Hepatocyte (in vitro differentiated cells): ENCODE measurements at places on chromosomes 1 and 21. TPM values are rescaled to one million over a fixed set of nuclear protein-coding genes. Genes with fewer than 3 reads are reported as not detected.
A peak's percentile ranks its signal among the peaks of the same experiment; 100 is the strongest.

DNA sequence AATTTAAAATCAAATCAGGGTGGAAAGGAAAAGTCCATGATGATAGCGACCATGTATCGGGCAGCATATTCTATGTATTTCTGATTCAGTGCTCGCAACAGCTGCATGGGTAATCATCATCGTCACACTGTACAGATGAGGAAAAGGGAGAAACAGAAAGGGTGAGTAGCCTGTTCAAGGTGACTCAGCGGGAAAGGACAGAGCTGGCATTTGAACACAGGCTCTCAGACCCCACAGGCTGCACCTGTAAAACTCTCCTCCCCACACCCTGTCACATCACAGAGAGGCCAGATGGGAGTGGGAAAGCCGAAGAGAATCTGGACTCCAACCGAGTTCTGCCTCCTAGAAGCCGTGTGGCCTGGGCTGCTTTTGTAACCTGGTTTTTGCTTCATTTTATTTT is 14.0 kb downstream of the RUNX1 start:
- DNase-seq, result no peak

DNA sequence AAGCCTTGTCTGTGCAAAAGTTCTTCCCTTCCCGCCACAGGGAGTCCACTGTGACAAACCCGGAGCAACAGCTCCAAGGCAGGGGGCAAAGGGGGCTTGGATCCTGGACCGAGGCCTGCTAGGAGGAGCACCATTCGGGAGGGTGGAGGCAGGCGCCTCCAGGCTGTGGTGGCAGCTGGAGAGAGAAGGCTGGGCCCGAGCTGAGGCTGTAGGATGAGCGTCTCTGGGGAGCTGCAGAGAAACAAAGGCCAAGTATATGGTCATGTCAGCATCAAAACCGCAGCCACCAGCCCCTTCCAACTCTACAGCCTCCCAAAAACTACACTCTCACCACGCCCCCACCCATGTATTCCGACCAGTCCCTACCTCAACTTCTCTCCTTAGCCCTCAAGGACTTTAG is 579 bp downstream of the SH3BP5L start:
- no peak for DNase-seq

DNA sequence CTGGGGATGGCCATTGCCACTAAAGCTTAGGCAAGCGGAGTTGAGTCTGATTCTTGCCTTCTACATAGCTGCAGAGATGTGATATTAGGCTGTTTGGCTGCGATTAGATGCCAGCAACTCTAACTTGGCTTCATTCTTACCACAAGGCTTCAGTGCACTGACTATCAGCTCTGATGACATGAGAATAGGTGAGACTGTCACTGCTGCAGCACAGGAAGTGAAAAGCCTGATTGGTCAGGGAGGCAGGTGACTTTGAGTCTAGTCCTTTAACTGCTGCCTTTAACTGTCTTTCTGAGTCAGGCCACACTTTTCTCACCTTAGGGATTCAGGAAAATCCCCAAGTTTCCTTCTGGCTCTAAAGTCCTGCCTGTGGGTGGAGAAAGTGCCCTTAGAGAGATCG is 14.1 kb upstream of the PLXNA2 start:
- no peak for DNase-seq

DNA sequence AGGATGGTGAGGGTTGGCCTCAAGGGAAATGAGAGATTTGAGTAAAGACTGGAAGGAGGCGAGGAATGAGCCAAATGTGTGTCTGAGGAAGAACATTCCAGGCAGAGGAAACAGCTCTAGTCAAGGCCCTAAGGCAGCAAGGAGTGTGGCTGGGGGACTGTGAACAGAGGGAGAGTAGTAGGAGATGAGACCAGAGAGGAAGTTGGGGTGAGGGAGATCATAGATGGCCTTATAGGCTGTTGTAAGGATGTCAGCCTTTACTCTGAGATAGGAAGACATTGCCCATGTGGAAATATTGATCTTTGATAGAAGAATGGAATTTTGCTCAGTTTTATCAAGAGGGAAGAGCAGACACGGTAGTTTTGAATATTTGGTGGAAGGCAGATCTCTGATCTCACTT is 55.2 kb upstream of the ARTN start:
- DNase-seq, result no peak

GRCh38 chr1:230149751-230150584 is 82.9 kb downstream of the GALNT2 start:
- no peak for DNase-seq

DNA sequence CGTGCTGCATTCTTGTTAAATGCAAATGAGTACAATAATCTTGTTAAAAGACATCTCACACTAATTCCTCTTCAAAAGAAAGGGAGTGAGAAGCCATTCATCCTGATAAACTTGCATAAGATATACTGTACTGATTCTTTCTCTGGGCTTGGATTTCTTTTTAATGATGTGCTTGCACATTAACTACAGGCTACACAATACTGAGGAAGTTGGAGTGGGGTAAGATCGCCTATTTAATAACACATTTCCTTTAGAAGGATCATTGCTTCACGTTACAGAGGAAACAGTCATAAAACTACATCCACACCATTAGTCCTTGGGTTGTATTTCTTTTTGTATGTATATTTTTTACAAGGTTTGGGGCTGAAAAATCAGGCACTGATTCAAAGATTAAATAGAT is 36.6 kb downstream of the NRIP1 start:
- no peak for DNase-seq

DNA sequence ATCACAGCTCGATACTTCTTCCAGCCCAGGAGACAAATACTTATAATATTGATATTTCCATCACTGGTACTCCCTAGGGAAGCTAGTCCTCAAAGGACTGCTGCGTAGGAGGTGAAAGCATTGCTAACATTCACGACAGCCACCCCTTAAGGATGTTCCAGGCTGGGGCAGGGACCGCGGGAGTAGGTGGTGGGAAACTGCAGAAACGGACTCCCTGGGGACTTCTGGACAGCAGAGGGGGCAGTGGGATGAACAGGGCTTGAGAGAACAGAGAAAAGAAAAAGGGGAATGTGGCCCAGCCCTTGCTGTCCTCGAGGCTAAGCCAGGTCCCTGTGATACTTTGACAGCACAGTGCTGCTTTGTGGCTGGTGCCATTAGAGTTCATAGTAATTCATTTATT is 108.0 kb downstream of the HMGB4 start:
- DNase-seq, result no peak

GRCh38 chr21:28445141-28445830 is 547.4 kb downstream of the LTN1 start:
- no peak for DNase-seq

GRCh38 chr1:209707308-209707707 is 2.7 kb downstream of the HSD11B1 start:
- no peak for DNase-seq

- DNase-seq, result no peak
Measured at GRCh38 chr1:17731460-17731859, 23.7 kb upstream of the ACTL8 start.

DNA sequence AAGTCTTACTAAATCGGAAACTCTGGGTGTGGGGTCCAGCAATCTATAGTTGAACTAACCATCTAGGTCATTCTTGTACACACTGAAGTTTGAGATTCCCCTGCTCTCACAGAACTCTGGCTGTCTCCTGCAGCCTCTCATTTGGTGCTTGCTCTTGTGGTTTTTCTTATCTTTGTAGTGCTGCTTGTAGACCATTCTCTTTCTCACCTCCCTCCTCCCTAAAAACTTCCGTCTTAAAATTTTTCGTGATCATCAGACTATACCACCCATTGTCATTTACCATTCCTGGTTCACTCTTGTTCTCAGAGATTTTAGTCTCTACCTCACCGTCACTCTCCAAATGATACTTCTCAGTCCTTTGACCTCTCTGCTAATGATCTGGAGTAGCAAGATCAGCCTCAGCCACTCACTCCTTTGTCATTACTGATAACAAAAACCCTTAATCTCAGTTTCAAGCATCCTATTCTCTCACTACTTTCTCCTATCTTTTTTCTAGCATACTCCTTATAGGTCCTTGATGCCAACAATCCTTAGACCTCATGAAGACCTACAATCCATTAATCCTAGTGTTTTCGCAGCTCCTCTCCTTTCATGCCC is 13.0 kb upstream of the EPHX4 start:
- no peak for DNase-seq

DNA sequence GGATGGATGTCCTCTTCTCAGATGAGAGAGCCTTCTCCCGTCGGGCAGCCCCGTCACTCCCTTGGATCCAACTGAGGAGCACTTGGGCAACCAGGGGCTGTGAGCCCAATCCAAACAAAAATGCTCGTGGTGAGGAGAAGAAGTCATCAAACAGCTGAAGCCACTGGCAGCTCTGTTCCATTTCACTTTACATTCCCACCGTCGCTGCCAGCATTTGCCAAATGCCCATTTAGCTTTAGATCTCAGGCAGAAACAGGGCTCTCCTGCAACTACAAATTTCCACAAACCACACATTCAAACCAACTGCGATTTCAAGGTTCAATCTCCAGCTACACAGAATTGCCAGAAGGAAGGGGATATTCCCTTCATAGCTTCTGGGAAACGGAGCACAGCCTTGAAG is 634.6 kb downstream of the SMYD3 start:
- DNase-seq, result no peak

- DNase-seq, result no peak
Measured at GRCh38 chr1:11245248-11245647, 17.1 kb downstream of the MTOR start.

- DNase-seq, result no peak
Measured at GRCh38 chr1:109995536-109995935, 11.0 kb downstream of the AHCYL1 start.

GRCh38 chr1:246300626-246301549 is 206.2 kb downstream of the SMYD3 start:
- no peak for DNase-seq

DNA sequence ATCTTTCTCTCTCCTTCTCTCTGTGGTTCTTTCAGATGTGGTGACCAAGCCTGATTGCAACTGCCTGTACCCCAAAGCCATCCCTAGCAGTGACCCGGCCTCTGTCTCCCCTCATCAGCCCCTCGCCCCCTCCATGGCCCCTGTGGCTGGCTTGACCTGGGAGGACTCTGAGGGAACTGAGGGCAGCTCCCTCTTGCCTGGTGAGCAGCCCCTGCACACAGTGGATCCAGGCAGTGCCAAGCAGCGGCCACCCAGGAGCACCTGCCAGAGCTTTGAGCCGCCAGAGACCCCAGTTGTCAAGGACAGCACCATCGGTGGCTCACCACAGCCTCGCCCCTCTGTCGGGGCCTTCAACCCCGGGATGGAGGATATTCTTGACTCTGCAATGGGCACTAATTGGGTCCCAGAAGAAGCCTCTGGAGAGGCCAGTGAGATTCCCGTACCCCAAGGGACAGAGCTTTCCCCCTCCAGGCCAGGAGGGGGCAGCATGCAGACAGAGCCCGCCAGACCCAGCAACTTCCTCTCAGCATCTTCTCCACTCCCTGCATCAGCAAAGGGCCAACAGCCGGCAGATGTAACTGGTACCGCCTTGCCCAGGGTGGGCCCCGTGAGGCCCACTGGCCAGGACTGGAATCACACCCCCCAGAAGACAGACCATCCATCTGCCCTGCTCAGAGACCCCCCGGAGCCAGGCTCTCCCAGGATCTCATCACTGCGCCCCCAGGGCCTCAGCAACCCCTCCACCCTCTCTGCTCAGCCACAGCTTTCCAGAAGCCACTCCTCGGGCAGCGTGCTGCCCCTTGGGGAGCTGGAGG is 12.7 kb downstream of the CSF1 start:
- no peak for DNase-seq

DNA sequence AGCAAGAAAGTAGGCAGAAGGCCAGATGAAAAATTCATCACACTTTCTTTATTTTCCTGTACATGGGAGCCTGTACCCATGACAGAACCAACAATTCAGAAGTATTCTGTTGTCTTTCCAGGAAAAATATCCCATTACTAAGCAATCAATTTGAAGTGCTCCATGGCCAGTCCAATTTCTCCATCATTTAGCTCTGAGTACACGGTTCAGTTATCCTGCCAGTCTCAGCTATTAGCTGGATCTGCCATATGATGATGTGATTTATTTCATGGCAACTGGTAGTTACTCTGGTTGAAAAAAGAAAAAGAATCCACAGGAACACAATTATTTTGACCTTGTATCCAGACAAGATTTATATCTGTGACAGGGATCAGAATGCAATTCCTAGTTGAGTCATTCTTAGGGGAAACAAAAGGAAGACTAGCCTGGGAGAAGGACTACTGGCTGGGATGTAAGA is 70.6 kb upstream of the GORAB start:
- no peak for DNase-seq

- peak; percentile 60 for DNase-seq
Measured at GRCh38 chr1:225877580-225877979, 4.6 kb downstream of the TMEM63A start.

GRCh38 chr1:1150100-1150499 is 23.6 kb upstream of the TTLL10 start:
- DNase-seq, result peak; percentile 73

GRCh38 chr1:86695400-86695799 is 9.0 kb upstream of the SH3GLB1 start:
- no peak for DNase-seq

DNA sequence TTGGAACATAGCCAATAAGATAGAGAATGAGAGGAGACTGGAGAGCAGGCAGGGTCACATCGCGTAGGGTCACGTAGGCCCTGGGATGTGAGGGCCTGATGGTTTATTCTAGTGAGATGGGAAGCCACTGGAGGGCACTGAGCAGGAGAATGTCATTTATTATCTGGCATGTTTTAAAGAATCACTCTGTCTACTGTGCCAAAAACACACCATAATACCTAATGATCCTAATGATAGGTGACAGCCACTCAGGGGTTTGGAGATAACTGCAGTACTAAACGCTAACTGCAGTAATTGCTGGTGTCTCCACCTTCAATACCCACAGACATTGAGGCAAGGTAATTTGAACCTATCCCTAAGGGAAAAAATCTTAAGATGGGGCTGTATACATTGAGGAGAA is 185.4 kb downstream of the TTLL7 start:
- no peak for DNase-seq

The CLCA4 gene
- 0.07 TPM in 1 of 2 replicates, not detected in the other for total RNA-seq

The PLPPR5 gene
- total RNA-seq, result 0.17 TPM in 1 of 2 replicates, not detected in the other

The DCAF8 gene
- 85.8 and 110 TPM in 2 replicates for total RNA-seq

The AVPR1B gene
- total RNA-seq, result not detected in 2 replicates

The MYBPH gene
- total RNA-seq, result not detected in 2 replicates

The WDR77 gene
- 37.3 and 44.5 TPM in 2 replicates for total RNA-seq

The PSEN2 gene
- total RNA-seq, result 12.9 and 14.2 TPM in 2 replicates

The DCLRE1B gene
- total RNA-seq, result 6.0 and 6.6 TPM in 2 replicates

The TAL1 gene
- 0.08 and 0.13 TPM in 2 replicates for total RNA-seq

The NEK7 gene
- 86.9 and 87.7 TPM in 2 replicates for total RNA-seq

The RGS13 gene
- total RNA-seq, result 3.3 and 4.4 TPM in 2 replicates

The TMPRSS2 gene
- total RNA-seq, result 113 and 121 TPM in 2 replicates

The TCHHL1 gene
- total RNA-seq, result not detected in 2 replicates
